ENCODE measurements at places on chromosomes 1 and 21. TPM values are rescaled to one million over a fixed set of nuclear protein-coding genes. Genes with fewer than 3 reads are reported as not detected.

GRCh38 chr1:78522136-78522535 lies 31.4 kb downstream of the PTGFR start:
- no peak overlapping the region for H3K27ac ChIP-seq
- H3K36me3 ChIP-seq = no peaks in the 10 kb centered on the region
- no peak for DNase-seq
- no peak overlapping the region for H3K4me3 ChIP-seq

DNA sequence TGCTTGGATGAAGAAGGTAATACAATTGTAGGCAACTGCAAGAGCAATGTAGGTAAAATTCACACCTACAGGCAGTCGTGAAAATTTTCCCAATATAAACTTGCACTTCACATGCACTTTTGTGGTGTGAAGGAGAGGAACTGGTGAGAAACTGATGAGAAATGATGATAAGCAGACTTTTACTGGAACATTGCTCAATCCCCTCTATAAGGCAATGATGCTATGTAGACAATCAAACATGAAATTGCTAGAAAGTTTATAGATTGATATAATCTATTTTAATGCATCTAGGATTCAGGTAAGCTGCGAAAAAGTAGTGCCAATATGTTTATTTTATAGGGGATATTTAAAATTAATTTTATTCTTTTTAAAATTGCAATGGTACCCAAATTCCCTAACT lies 802.2 kb downstream of the KCNT2 start:
- H3K4me3 ChIP-seq = no peak overlapping the region
- no peaks in the 10 kb centered on the region for H3K27me3 ChIP-seq
- no peak for DNase-seq
- H3K27ac ChIP-seq = no peak overlapping the region

The ESRRG gene
- not detected for total RNA-seq

DNA sequence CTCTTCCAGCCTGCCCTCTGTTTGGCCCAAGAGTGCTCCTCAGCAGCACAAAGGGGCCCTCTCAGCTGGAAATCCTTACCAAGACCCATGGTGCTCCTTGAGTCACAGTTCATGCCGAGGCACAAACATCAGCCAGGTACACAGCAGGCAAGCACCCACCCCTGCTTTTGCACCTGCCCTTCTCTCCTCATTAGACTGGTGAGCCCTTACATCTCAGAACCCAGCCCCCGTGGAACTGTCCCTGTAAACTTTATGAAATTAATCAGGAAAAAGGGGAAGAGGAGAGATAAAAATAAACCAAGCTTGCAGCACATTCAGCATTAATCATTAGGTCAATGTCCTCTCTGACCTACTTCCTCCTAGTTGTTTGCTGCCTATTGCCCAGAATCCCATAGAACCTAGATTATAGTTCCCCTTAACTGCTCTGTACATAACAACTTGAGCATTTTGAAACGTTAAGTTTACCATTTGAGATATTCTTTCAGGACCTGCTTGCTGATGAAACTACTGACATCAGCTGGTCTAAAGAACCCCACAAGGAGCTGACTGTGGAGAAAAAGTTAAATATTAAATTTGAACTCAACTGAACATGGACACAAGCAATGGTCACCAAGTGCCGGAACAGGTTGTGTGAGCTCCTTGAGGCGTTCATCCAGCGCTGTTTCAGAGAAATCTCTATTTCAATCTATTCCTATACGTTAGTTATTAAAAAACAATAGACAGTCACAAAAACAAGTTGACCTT lies 738.4 kb downstream of the MATN1 start:
- H3K36me3 ChIP-seq = no peaks in the 10 kb centered on the region
- no peak overlapping the region for H3K4me3 ChIP-seq
- H3K27me3 ChIP-seq = no peaks in the 10 kb centered on the region
- no peak for DNase-seq
- H3K27ac ChIP-seq = no peak overlapping the region
- H3K4me1 ChIP-seq = no peaks in the 10 kb centered on the region

The KLHDC7A gene
- total RNA-seq = not detected

DNA sequence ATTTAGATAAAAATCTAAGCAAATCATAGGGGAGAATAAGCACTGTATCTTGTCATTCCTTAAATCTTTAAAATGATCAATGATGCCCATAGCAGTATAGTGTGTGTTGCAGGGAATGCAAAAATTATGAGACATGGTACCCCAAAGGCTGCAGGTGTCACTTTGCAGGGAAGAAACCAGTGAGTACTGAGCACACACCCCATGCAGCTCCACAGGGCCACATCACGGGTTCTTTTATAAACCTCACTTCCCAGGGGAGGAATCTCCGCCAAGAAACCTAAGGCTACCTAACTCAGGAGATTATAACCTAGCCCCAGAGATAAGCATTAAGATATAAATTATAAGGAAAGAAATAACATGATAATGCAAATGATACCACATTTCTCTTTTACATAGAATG lies 115.6 kb downstream of the APP start:
- no peak overlapping the region for H3K4me3 ChIP-seq
- peaks cover 1% of the 10 kb centered on the region for H3K4me1 ChIP-seq

GRCh38 chr1:32981003-32981901 lies 16.6 kb upstream of the RNF19B start:
- no peaks in the 10 kb centered on the region for H3K4me1 ChIP-seq
- peak overlapping the region; percentile 54 for H3K27ac ChIP-seq
- no peaks in the 10 kb centered on the region for H3K27me3 ChIP-seq
- H3K36me3 ChIP-seq = no peaks in the 10 kb centered on the region

DNA sequence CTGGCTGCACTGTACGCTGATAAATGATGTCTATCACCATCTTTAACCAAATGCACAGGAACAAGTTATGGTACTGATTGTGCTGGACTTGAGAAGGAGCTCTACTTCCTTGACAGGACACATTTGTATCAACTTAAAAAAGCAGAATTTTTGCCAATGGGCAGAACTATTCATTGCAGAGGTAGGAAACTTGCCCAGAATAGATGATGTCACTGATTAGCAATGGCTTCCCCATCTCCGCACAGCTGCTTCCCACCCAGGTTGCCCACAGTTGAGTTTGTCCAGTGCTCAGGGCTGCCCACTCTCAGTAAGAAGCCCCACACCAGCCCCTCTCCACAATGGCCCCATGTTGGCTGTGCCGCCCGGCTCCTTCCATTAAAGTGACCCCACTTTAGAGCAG lies 33.4 kb downstream of the CAPN2 start:
- H3K4me3 ChIP-seq = no peak overlapping the region
- no peak overlapping the region for H3K27ac ChIP-seq
- no peak for DNase-seq

GRCh38 chr1:43267818-43268425 lies 1.9 kb upstream of the TMEM125 start:
- DNase-seq = no peak
- no peak overlapping the region for H3K27ac ChIP-seq
- no peaks in the 10 kb centered on the region for H3K4me1 ChIP-seq
- no peaks in the 10 kb centered on the region for H3K36me3 ChIP-seq
- no peaks in the 10 kb centered on the region for H3K27me3 ChIP-seq
- no peak overlapping the region for H3K4me3 ChIP-seq

DNA sequence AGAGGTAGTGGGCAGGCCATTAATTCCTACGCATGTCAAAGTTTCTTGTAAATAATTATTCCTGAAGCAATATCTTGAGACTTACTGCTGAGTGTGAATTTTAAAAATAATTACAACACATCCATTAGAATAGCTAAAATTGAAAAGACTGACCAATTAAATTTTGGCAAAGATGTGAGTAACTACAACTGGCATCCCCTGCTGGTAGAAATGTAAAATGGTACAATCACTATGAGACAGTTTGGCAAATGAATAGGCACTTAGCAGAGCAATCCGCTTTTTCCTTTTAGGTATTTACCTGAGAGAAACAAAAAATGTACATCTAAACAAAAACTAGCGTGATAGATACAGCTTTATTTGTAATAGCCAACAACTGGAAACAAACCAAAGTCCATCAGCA lies 798.9 kb downstream of the BRINP3 start:
- no peak overlapping the region for H3K27ac ChIP-seq
- no peaks in the 10 kb centered on the region for H3K27me3 ChIP-seq
- no peaks in the 10 kb centered on the region for H3K4me1 ChIP-seq
- H3K4me3 ChIP-seq = no peak overlapping the region
- DNase-seq = no peak
- no peaks in the 10 kb centered on the region for H3K36me3 ChIP-seq

The ASPM gene
- total RNA-seq = 0.42 TPM

- H3K27ac ChIP-seq = peak overlapping the region; percentile 94
- H3K36me3 ChIP-seq = no peaks in the 10 kb centered on the region
- DNase-seq = no peak
- H3K4me3 ChIP-seq = no peak overlapping the region
Measured at GRCh38 chr21:28805885-28806284, 186.8 kb downstream of the LTN1 start.

The ORC1 gene
- 0.96 TPM for total RNA-seq

The PTPRF gene
- total RNA-seq = 59.6 TPM

GRCh38 chr1:206429421-206429820 lies 40.9 kb upstream of the IKBKE start:
- no peak for DNase-seq
- no peaks in the 10 kb centered on the region for H3K27me3 ChIP-seq
- H3K36me3 ChIP-seq = peaks cover 11% of the 10 kb centered on the region
- no peaks in the 10 kb centered on the region for H3K4me1 ChIP-seq
- no peak overlapping the region for H3K27ac ChIP-seq

The GCSAML gene
- total RNA-seq = 0.81 TPM

DNA sequence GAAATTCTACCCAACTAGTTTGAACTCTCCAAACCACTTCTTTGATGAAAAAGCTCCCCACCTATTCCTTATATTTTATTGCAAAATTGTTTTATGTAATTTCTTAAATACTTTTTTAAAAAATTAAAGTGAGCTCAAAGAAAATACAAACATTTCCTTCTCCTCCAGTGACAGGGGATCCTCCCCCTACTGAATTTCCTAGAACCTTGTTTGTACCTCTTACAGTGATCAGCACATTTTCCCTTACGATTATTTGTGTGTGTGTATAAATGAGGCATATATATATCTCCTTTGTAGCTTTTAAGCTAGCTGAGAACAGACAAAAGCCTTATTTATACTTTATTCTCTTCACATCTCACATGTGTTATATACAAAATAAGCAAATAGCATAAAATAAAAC lies 44.4 kb downstream of the VAV3 start:
- H3K27me3 ChIP-seq = no peaks in the 10 kb centered on the region
- no peak overlapping the region for H3K27ac ChIP-seq
- no peaks in the 10 kb centered on the region for H3K36me3 ChIP-seq
- no peak overlapping the region for H3K4me3 ChIP-seq

DNA sequence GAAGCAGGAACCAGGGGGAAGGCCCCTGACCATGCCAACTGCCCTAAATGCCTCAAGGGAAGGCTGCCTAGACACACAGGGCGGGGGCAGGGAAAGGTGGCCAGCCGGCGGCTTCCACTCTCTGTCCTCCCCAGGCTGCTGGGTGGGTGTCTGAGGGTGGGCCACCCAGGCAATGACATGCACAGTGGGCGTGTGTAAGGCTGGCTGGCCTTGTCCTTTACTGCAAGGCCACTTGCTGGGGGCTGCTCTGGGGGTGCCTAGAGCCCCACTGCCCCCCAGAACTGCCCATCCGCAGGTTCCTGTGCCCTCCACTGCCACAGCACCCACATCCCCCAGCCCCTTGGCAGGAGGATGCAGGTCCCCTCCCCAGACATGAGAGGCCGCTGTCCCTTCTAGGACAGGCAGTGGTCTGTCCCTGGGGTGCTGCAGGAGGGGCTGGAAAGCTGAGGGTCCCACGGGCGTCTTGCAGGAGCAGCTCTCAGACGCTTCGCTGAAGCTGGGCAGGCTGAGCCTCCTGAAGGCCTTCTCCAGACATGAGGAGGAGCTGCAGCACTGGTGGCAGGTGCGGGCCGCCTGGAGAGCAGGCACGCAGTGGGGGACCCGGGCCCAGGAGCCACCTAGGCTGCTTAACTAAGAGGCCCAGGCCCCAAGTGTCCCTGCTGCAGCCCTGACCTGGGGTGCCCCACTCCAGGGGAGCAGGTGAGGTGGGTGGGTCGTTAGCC lies 10.1 kb downstream of the CCDC27 start:
- no peak for DNase-seq
- H3K4me1 ChIP-seq = no peaks in the 10 kb centered on the region
- H3K4me3 ChIP-seq = no peak overlapping the region
- no peaks in the 10 kb centered on the region for H3K36me3 ChIP-seq
- no peaks in the 10 kb centered on the region for H3K27me3 ChIP-seq

The GBP6 gene
- total RNA-seq = not detected

The LCE6A gene
- total RNA-seq = not detected

The MFAP2 gene
- total RNA-seq = 29.9 TPM

The KISS1 gene
- total RNA-seq = not detected

The ARHGEF16 gene
- 0.62 TPM for total RNA-seq

The FAM163A gene
- not detected for total RNA-seq

GRCh38 chr1:149846042-149846441 lies 53.3 kb upstream of the BOLA1 start:
- no peak overlapping the region for H3K27ac ChIP-seq
- H3K4me1 ChIP-seq = peaks cover 15% of the 10 kb centered on the region
- H3K4me3 ChIP-seq = no peak overlapping the region
- H3K36me3 ChIP-seq = no peaks in the 10 kb centered on the region
- no peak for DNase-seq

- H3K4me1 ChIP-seq = no peaks in the 10 kb centered on the region
- no peak overlapping the region for H3K27ac ChIP-seq
- H3K27me3 ChIP-seq = no peaks in the 10 kb centered on the region
- peak; percentile 76 for DNase-seq
- H3K4me3 ChIP-seq = no peak overlapping the region
Measured at GRCh38 chr1:41319807-41320711, 41.2 kb upstream of the FOXO6 start.

The CLDN17 gene
- not detected for total RNA-seq

- H3K27me3 ChIP-seq = no peaks in the 10 kb centered on the region
- H3K36me3 ChIP-seq = no peaks in the 10 kb centered on the region
- H3K27ac ChIP-seq = no peak overlapping the region
- no peaks in the 10 kb centered on the region for H3K4me1 ChIP-seq
Measured at GRCh38 chr1:193479187-193479586, 292.8 kb upstream of the B3GALT2 start.

The ZSWIM5 gene
- 2.8 TPM for total RNA-seq

GRCh38 chr1:9267352-9267686 lies 25.4 kb upstream of the SPSB1 start:
- H3K27me3 ChIP-seq = no peaks in the 10 kb centered on the region
- no peak for DNase-seq
- H3K27ac ChIP-seq = no peak overlapping the region
- H3K36me3 ChIP-seq = no peaks in the 10 kb centered on the region

DNA sequence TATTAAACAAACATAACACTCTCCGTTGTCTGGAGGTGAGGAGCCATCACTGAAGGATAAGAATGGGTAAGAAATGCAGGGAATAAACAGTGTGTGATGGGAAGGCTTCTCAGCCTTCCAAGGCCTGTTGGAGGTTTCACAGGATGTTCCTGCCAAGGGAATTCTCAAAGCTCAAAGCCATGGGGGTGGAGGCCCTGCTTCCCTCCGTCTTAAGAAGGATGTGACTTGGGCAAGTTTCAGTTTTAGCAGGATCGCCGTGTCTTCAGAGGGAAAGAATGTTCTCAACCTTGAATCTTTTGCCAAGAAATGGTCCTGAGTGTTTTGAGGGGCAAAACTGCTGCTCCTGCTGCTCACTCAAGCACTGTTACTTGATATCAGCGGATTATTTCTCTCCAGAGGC lies 41.7 kb upstream of the IL20 start:
- no peaks in the 10 kb centered on the region for H3K4me1 ChIP-seq
- peak; percentile 52 for DNase-seq
- no peak overlapping the region for H3K4me3 ChIP-seq

The SPRR1B gene
- total RNA-seq = not detected

Data from aorta (tissue), 5 donors.